ENCODE measurements at places on chromosomes 6 and 20.

DNA sequence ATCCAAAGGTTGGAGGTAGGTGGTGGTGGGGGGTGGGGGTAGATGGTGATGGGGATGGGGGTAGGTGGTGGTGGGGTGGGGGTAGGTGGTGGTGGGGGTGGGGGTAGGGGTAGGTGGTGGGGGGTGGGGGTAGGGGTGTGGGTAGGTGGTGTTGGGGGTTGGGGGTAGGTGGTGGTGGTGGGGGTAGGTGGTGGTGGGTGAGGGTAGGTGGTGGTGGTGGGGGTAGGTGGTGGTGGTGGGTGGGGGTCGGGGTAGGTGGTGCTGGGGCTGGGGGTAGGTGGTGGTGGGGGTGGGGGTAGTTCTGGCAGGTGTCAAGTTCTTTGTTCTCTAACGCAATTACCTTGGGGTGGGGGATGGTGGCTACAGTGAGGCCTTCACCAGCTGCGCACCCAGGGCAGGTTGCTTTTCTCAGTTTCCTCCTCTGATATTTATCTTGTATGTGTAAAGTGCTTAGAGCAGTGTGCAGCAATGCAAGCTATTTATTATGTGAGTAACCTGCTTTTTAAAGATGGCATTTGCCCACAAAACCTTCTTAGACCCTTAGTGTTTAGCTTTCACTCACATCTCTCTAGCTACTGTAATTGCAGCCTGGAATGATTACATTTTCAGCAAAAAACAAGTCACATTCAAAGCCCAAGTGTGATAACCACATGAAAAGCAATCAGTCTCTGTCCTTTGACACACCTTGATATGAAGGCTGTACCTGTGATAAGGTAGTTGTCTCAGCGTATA, 8.2 kb upstream of the CCDC167 start:
- DNase-seq = no peak

DNA sequence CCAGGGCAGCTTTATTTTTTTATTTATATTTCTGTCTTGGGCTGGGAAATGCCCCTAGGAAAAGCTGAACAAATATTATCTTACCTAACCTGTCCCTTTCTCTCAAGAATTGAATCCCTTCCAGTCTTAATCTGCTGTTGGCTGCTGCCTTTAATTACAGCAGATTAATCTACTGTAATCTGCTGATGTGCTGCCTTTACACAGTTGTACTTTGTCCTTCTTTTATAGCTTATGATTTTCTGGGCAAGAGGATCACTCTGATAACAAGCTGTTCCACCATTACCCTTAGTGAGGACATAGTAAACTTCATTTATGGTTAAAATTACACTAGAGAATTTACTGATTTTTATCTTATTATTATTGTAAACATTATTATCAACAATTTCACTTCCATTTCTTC, 234.5 kb upstream of the MAN1A1 start:
- no peak for DNase-seq

- no peak for DNase-seq
These were observed 84.2 kb downstream of the RNF144B start for GRCh38 chr6:18471232-18471964.

DNA sequence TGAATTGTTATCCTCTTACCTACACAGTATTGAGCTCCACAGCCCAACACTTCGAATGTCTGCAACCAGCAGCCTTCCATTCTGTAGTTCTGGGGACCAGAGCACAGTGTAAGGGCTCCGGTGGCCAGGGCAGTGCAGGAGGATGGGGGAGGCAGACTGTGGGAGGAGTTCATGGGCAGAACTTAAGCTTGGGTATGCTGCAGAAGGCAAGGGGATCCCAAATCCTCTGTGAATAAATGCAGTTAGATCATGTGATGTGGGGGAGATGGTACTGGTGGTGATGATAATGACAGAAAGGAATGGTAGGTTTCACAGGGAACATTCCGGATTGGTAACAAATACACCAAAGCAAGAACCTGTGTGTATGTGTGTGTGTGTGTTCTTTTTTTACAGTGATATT, 26.5 kb upstream of the CNKSR3 start:
- no peak for DNase-seq

GRCh38 chr6:147779624-147780023, 271.1 kb downstream of the SAMD5 start:
- no peak for DNase-seq

GRCh38 chr6:1665214-1665613, 55.5 kb downstream of the FOXC1 start:
- DNase-seq = no peak

GRCh38 chr6:159193923-159194322, 24.7 kb downstream of the FNDC1 start:
- no peak for DNase-seq

DNA sequence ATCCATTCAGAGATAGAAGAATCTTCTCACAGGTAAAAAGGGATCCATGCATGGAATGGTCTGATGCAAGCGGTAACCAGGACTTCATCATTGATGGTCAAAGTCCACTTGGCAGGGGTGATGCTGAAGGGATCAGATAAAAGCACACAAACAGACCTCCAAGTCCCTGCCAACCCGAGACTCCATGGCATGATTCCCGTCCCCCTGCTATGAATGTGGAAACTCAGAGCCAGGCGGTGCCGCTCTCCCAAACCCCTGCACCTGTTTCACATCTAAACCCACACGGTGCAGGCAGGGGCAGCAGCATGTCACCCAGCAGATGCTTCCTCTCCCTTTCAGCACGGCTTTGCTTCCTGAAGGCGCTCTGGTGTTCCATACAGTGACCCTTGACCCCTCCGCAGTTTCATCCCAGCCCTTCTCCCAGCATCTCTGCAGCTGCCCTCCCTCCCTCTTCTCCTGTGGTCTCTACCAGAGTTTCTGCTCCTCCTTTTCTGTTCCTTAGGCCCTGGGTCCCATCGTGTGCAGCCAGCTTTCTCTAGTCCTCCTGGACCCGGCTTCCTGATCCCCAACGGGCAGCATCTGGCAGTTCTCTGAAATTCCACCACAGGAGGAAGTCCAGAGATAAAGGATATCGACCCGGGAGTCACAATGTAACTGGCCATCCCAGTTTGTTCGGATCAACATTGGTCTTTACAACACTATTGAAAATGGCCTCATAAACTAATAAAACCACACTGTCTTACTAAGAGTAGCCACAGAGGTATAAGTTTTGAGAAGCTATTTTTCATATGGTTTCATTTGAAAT, 235.0 kb downstream of the TTLL2 start:
- DNase-seq = no peak

DNA sequence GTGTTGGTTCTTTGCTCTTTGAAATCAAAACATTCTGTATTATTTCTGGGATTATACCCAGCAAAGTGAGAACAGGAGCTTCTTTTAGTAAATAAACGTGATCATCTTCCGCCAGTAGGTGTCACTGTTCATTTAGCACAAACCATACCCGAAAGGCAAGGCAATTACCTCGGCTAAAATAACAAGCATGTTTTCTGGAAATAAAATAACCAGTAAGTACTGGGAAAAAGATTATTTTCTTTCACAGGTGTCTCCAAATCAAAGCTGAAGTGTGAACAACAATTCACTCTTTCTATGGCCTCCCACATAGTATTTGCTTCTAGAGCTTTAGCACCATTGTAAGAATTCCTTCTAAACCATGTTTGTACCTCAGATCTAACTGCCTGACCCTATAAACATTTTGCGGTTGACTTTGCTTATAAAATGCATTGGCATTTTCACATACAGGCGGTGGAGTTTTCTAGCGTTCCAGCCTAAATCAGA, 144.6 kb upstream of the AGPAT4 start:
- peak; percentile 42 for DNase-seq

GRCh38 chr6:4888841-4889240, 112.6 kb downstream of the CDYL start:
- no peak for DNase-seq

- DNase-seq = no peak
These were observed 78.7 kb downstream of the CEBPB start for GRCh38 chr20:50269091-50270033.

- no peak for DNase-seq
These were observed 8.1 kb downstream of the BPIFA2 start for GRCh38 chr20:33176101-33176500.

GRCh38 chr20:50953821-50954220, 4.5 kb downstream of the DPM1 start:
- no peak for DNase-seq

Measured in substantia nigra (tissue), 51 donors.